Psoas muscle (tissue), 8 donors: ENCODE measurements at places on chromosomes 11 and 22. TPM values are rescaled to one million over a fixed set of nuclear protein-coding genes. Genes with fewer than 3 reads are reported as not detected.

GRCh38 chr11:13110929-13111812 lies 102.1 kb downstream of the RASSF10 start:
- H3K27ac ChIP-seq: no peak overlapping the region
- no peak for DNase-seq
- H3K36me3 ChIP-seq: no peaks in the 10 kb centered on the region
- H3K27me3 ChIP-seq: peaks cover 1% of the 10 kb centered on the region

SNX32 gene
- total RNA-seq: not detected

GRCh38 chr11:117950301-117950700 lies 21.1 kb upstream of the TMPRSS13 start:
- no peaks in the 10 kb centered on the region for H3K36me3 ChIP-seq
- H3K4me3 ChIP-seq: no peak overlapping the region
- no peaks in the 10 kb centered on the region for H3K4me1 ChIP-seq

- no peaks in the 10 kb centered on the region for H3K36me3 ChIP-seq
- peak overlapping the region; percentile 75 for H3K4me3 ChIP-seq
- peaks cover 7% of the 10 kb centered on the region for H3K4me1 ChIP-seq
- DNase-seq: peak; percentile 75
- H3K27me3 ChIP-seq: no peaks in the 10 kb centered on the region
Measured at GRCh38 chr11:17722000-17722643, 2.8 kb downstream of the MYOD1 start.

DCDC1 gene
- total RNA-seq: not detected

- no peaks in the 10 kb centered on the region for H3K27me3 ChIP-seq
- peak; percentile 56 for DNase-seq
- no peaks in the 10 kb centered on the region for H3K4me1 ChIP-seq
- H3K36me3 ChIP-seq: no peaks in the 10 kb centered on the region
- H3K27ac ChIP-seq: no peak overlapping the region
Measured at GRCh38 chr22:44192098-44192815, 11.5 kb downstream of the PARVG start.

SPON1 gene
- 1.2 TPM for total RNA-seq
